Ovary (tissue), 10 donors: ENCODE measurements at places on chromosomes 4 and X. TPM values are rescaled to one million over a fixed set of nuclear protein-coding genes. Genes with fewer than 3 reads are reported as not detected.

Gene ITGB1BP2
- 3.7 TPM for total RNA-seq

Gene RPA4
- total RNA-seq, result 1.1 TPM

Gene CT45A8
- total RNA-seq, result not detected

Gene ADGRL3
- 9.5 TPM for total RNA-seq

Gene TKTL1
- 0.12 TPM for total RNA-seq

Gene ASB5
- not detected for total RNA-seq

Gene NUP62CL
- 13.7 TPM for total RNA-seq

Gene CDKL5
- total RNA-seq, result 15.8 TPM

Gene SPANXN4
- total RNA-seq, result not detected

Gene PDZD4
- 3.5 TPM for total RNA-seq

Gene ADH7
- total RNA-seq, result not detected

Gene MAEA
- 67.6 TPM for total RNA-seq

Gene EDNRA
- total RNA-seq, result 61.7 TPM

Gene SSX2B
- not detected for total RNA-seq

Gene CACNA1F
- total RNA-seq, result 0.10 TPM

Gene SPOCK3
- total RNA-seq, result 0.50 TPM

Gene AFM
- not detected for total RNA-seq

Gene FAM13A
- total RNA-seq, result 43.0 TPM

Gene OTUD6A
- not detected for total RNA-seq

Gene ABCB7
- total RNA-seq, result 21.2 TPM

Gene SMR3A
- not detected for total RNA-seq

Gene TMEM164
- 26.5 TPM for total RNA-seq

Gene ASIC5
- total RNA-seq, result not detected

Gene DNASE1L1
- 11.9 TPM for total RNA-seq

Gene KLHL13
- total RNA-seq, result 4.9 TPM

Gene DCK
- total RNA-seq, result 10.0 TPM

Gene WDR19
- total RNA-seq, result 71.0 TPM

Gene VCX3A
- not detected for total RNA-seq

Gene SRPK3
- 1.3 TPM for total RNA-seq

Gene ATP6AP2
- total RNA-seq, result 79.4 TPM

Gene PIR
- 11.1 TPM for total RNA-seq

Gene MXRA5
- 3.9 TPM for total RNA-seq

Gene FOXP3
- total RNA-seq, result 0.28 TPM

Gene GLUD2
- total RNA-seq, result 0.43 TPM

Gene NEIL3
- 0.26 TPM for total RNA-seq

Gene PAGE1
- total RNA-seq, result not detected

Gene SLC2A9
- 5.0 TPM for total RNA-seq

Gene ZNF630
- total RNA-seq, result 4.0 TPM

Gene KIT
- total RNA-seq, result 11.4 TPM

Gene GPC4
- total RNA-seq, result 9.5 TPM

Gene EMD
- total RNA-seq, result 107 TPM

Gene PLS3
- total RNA-seq, result 79.9 TPM

Gene RAB33B
- 15.0 TPM for total RNA-seq

Gene DGKK
- not detected for total RNA-seq
